Left hindlimb (tissue), 1 donor: ENCODE measurements at places on chromosomes 13 and 19.

GRCh38 chr19:44889830-44890365 is 1.2 kb upstream of the TOMM40 start:
- DNase-seq: no peak

DNA sequence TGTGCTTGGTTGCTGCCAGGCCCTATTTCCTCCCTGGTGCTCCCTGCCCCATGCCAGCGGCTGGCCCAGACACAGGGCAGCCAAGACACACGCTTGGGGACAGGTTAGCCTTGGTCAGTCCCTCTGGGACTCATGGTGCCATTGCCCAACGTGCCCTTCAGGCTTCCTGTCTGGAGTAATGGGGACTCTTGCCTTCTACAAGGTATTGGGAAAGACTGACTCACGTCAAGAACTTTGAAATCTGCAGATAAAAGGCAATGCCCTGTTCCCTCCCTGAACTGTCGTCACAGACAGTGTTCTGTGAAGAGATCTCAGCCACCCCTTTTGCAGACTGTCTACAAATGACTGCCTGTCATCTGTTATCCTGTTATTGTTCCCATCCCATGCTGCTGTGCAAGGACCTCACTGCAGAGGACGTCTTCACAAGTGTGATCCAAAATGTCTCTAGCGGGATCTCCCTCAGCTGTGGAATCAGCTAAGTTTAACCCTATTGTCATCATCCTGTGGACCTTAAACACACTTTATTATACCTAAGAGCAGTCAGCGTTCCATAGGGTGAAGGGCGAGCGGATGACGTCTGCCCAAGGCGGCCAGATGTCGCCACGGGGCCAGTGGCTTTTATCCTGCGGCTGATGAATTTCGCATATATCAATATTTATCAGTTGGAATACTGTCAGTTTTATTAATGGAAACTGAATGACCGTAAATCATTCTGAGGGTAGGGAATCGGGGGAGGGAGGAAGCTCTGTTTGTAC is 59.0 kb downstream of the GSX1 start:
- no peak for DNase-seq

DNA sequence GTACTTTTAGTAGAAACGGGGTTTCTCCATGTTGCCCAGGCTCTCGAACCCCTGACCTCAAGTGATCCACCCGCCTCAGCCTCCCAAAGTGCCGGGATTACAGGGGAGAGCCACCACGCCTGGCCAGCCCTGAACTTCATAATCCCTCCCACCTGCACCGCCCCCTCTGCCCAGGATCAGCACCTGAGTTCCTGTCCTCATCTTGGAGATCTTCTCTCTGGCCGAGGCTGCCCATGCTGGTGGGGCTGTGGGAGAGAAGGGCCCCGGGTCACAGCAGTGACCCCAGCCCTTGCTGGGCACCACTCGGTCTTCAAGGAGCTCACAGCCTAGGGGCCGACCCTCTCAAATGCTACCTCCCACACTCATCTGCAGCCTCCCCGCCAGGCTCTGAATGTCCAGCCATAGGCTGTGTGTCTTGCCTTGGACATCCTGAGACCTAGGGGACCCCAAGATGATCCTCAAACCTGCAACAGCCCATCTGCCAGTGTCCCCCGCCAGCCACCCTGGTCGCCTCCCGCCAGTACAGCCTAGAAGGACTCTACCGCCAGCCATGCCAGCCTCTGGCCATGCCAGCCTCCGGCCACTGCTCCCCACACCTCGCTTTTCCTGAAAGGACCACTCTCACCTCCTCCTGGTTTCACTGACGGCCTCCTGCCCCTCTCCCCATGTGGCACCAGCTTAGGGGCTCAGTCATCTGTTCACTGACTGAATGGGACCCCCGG is 1.5 kb downstream of the ATP8B3 start:
- DNase-seq: peak; percentile 33

GRCh38 chr13:106299621-106300020 is 235.8 kb downstream of the EFNB2 start:
- DNase-seq: no peak

DNA sequence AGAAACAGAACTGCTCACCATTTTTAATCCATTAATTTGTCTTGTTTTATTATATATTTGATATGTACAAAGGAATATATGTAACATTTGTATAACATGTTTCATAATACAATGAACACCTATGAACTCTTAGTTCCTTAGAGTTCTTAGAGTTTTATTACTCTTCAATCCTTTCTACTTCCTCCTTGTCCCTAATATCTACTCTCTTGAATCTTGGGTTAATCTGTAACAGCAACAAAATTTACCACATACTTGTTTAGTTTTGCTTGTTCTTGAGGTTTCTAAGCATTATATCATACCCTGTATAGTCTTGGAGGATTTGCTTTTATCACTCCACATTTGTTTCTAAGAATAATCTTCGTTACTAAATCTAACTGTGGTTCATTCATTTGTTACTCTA is 151.4 kb downstream of the PDS5B start:
- DNase-seq: no peak

GRCh38 chr19:34432797-34433196 is 4.6 kb downstream of the UBA2 start:
- no peak for DNase-seq

GRCh38 chr13:109394311-109394988 is 391.9 kb downstream of the IRS2 start:
- no peak for DNase-seq

- peak; percentile 64 for DNase-seq
These were observed 616 bp upstream of the PCDH17 start for GRCh38 chr13:57630661-57631595.

DNA sequence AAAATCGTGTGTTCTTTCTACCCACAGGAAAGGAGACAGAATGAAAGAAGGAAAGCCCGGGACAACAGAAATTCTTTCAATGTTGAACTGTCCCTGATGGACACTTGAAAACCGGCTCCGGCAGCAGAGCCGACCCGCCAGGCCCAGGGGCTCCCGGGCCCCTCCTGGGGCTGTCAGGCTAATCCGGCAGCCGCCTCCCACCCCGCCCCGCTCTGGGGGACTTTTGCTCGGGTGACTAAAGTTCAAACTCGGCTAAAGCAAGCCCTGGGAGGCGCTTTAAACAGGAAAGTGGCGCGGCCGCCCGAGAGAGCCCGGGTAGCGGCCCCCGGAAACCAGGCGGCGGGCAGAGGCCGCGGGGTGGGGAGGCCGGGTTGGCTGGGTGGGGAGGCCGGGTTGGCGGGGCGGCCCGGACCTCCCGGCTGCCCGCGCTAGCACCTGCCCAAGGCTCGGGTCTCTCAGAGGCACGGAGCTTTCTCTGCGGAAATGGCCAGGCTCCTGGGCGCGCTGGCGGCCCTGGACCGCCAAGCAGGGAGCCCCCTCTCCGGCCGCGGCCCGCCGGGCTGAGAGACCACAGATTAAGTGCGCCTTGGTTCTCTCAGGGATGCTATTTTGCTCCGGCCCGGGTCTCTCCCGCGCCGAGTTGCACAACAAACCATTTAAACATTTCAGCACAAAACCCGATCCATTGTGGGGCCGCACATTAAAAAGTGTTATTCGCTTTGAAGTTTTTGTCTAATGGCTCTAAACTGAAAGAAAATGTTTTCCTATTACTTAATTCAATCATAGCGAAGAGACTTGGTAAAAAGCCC is 2.6 kb upstream of the GSX1 start:
- no peak for DNase-seq

- no peak for DNase-seq
These were observed 36.8 kb upstream of the TM9SF2 start for GRCh38 chr13:99464441-99464949.

- DNase-seq: no peak
These were observed 236.3 kb downstream of the COL4A1 start for GRCh38 chr13:110070511-110071120.

GRCh38 chr13:92661406-92661805 is 565.2 kb upstream of the GPC6 start:
- DNase-seq: no peak

GRCh38 chr13:37481011-37481884 is 117.3 kb downstream of the POSTN start:
- no peak for DNase-seq

DNA sequence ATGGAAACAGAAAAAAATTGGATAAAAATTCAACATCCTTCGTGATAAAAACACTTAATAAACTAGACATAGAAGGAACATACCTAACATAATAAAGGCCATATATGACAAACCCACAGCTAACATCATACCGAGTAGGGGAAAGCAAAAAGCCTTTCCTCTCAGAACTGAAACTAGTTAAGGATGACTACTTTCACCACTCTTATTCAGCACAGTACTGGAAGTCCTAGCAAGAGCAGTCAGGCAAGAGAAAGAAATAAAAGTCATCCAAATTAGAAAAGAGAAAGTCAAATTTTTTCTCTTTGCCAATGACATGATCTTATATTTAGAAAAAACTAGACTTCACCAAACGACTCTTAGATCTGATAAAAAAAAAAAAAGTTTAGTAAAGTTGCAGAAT is 25.8 kb upstream of the SLC7A9 start:
- no peak for DNase-seq

DNA sequence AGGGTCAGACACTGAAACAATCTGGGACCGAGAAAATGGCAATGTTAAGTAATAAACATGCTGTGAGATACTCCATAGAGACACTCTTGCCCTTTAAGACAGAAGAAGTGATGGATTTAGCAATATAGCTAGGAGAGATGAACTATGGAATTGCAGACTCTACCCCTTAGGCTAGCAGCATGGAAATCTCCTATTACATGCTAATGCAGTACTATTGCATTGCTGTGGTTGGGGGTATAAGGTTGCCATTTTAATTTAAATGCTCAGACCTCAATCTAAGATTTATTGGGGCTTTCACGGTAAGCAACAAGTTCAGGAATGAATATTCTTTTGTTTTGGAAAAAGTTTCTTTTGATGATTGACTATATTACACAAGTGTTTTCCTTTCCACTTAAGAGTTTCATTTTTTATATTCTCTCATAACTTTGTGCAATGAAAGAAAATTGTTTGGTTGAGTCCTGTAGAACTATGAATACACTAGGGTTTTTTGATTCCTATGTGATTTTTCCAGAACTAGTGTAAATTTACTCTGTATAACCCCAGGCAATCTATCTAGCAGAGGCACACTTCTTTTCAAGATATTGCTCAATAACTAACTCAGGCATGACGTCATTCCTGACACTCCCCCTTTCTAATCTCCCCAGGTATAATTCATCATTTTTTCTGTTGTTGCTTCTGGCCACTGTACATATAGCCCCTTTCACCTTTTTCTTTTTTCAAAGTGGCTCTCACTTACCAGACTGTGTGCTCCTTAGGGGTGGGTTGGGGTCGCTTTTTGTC is 394.7 kb upstream of the KLF12 start:
- DNase-seq: no peak

DNA sequence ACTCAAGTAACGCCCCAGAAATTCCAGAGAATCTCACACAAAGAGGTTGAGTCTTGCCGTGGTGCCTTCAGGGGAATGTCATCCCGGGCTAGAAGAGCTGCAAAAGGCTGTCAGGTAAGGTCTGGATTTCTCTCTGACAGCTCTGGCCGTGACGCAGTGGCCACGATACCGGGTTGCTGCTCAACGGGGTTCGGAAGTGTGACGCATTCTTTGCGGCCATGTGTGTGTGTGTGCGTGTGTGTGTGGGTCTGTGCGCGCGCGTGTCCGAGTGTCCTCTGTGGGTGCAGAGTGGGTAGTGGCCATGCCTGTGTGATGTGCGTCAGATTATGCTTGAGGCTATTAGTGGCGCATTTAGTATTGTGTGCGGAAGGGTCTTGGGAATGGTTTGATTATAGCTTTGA is 306 bp downstream of the ZNF540 start:
- DNase-seq: peak; percentile 77

DNA sequence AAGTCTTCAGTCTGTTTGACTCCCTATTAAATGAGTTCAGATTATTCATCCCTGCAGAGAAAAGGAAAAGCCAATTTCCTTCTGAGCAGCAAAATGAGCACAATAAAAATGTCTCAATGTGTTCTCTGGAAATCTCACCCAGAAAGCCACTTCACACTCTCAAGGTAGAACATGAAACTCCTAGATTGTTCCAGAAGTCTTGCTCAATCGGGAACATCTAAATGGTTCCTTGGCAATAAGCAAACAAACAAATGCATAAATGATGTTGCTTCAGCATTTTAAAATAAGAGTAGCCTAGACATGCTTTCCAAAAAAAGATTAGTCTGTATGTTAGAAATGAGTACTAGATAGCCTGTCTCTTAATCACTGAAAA is 59.7 kb upstream of the TNFRSF19 start:
- DNase-seq: no peak

- no peak for DNase-seq
These were observed 1.1 kb downstream of the TNNI3 start for GRCh38 chr19:55156202-55157063.

GRCh38 chr19:827710-828321 is at the start of gene AZU1:
Gene AZU1, plus strand, starts transcription at chr19:827837. Its CDS starts 10 bp downstream, at chr19:827847.
- no peak for DNase-seq

GRCh38 chr13:48402325-48402932 is 10.5 kb downstream of the LPAR6 start:
- DNase-seq: no peak

- DNase-seq: no peak
These were observed 523 bp downstream of the ELAVL1 start for GRCh38 chr19:8004723-8005513.

GRCh38 chr19:8137425-8137824 is 12.0 kb downstream of the FBN3 start:
- no peak for DNase-seq

DNA sequence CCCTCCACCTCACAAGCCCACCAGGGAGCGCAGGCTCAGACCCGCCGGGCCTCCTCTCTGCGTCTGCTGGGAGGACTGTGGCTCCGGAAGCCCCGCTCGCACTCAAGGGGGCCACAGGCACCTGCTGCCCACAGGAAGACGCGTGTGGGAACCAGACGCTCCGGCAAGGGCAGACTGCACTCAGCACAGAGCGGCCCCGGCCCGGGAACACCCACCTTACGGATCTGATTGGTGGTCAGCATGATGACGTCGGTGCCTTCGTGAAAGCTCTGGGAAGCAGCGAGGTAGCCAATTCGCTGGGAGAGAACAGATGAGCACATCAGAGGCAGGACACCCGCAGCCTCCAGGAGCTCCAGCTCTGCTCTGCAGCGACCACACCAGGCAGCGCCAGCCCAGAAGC is 14.6 kb downstream of the AP3D1 start:
- no peak for DNase-seq

GRCh38 chr19:45558399-45558878 is 26.2 kb downstream of the OPA3 start:
- no peak for DNase-seq

- no peak for DNase-seq
These were observed 26.8 kb downstream of the SLC7A1 start for GRCh38 chr13:29568731-29569130.

DNA sequence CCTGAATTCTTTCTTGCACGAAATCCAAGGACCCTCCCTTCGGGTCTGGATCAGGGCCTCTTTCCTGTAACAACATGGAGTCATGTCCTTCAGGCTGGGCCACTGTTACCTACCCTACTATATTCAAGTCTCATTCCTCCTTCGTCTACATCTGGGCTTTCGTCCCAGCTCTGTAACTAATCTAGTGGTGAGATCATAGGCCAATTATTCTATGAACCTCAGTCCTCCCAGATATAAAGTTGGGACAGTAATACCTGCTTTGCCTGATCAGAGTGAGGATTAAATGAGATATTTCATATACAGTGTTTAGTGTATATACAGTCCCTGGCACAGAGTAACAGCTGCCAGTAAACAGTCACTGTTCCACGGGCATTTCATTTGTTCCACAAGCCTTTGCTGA is 48.3 kb upstream of the ATP12A start:
- no peak for DNase-seq
